Tibial nerve (tissue), 4 donors: ENCODE measurements at places on chromosomes 12 and 14. TPM values are rescaled to one million over a fixed set of nuclear protein-coding genes. Genes with fewer than 3 reads are reported as not detected.

DNA sequence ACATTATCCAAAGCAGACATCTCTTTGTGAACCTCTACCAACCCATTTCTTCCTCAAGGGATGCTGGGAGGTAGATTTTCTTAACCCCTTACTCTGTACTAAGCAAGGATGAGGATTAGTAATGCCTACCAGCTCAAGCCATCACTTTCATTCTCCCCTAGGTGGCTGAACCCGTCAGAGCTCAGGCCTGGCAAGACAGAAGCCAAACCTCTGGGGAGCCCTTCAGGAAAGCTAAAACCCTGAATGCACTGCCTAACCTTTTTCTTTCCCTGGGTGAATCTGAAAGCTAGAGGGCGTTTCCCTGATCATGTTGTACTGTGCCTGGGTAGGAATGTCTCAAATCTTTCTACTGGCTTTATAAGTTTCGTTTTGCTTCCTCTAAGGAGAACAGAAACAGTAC, 617.3 kb downstream of the RPL10L start:
- no peak for DNase-seq

DNA sequence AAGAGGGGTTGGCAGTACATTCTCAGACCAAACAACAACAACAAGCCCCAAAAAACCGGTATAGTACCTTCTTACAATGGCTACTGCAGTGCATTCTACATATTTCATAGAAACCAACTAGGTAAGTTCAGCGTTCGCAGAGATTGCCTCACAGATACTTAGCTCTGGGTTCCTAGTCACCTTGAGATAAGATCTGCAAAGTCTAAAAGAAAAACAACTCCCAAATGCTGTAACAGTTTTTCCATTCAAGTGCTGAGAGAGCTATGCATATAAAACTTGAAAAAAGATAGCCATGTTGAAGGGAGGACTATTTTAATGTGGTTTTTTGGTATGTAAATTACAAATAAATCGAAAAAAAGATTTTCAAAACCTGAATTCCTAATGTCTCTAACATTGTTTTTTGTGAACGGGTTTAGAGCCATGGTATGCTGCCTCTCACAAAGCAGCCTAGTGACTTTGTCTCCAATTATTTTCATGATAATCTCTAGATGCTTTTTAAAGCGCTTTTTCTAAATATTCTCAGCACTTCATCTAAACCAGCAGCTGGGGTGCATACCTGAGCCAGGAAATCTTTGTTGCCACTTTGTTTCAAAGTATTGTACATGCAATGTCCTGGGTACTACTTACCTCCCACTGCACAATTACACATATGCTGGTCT, 56.6 kb upstream of the CRACR2A start:
- no peak for DNase-seq

- no peak for DNase-seq
These were observed 27.3 kb downstream of the SLC25A47 start for GRCh38 chr14:100350276-100350926.

DNA sequence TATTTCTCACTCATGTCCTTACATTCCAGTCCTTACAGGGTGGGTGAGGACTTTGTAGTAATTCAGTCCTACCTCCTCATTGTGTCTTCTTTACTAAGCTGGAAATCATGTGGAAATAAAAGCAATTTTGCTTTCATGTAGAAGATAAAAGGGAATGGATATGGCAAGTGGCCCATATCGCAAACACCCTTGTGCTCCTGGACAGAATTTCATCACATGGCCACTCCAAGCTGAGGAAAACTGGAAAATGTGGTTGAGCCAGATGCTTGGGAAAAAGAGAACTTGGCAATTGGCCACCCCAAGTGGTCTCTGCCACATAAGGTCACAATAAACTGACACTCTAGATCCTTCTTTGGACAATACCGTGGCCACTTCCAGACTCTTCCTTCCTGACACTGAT, 64.2 kb upstream of the IFNG-AS1 start:
- DNase-seq = no peak

GRCh38 chr14:57999471-57999870, 133.6 kb upstream of the SLC35F4 start:
- DNase-seq = no peak

DNA sequence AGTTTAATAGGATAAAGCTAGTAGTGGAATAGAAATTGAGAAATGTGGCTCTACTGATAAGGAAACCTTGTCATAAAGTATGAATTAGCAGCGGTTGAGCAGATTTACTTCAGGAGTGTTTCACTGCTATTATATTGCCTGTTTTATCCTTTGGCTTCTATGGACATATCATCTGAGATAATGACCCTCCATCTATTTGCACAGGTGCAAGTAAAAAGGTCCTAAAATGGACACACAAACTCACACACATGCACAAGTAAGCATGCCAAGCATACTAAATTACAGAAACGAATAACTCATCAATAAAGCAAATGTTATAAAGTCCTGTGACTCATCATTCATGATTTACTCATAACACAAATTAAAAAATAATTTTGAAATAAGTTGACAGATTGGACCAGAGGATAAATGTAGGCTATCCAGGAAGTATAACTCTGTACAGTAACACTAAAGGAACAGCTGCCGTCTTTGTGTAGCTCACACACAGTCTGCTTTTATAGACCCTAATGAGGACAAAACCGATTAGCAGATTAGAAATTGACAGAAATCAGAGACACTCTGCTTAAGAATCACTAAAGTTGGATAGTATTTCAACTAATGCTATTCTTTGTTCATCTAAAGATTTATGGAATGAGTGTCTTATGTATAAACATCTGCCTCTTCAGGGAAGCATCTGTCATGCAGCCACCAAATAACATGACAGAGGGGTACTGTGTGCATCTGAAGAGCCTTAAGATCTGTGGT, 73.9 kb downstream of the SYT1 start:
- no peak for DNase-seq

DNA sequence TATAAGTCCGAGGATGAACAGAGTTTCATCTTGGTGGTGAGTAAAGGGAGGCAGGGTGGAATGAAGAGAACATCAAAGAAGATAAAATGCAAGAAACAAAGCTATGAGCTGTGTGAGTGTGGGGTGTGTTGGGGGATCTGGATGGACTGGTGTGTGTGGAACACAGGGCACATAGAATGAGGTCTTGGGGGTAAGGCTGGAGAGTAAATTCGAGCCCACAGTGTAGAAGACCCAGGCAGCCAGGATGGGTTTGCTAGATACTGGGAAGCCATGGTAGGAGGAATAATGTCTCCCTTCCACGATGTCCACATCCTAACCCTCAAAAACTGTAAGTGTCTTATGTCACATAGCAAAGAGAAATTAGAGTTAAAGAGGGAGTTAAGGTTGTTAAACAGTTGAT, 6.8 kb downstream of the KCNMB4 start:
- DNase-seq = no peak

DNA sequence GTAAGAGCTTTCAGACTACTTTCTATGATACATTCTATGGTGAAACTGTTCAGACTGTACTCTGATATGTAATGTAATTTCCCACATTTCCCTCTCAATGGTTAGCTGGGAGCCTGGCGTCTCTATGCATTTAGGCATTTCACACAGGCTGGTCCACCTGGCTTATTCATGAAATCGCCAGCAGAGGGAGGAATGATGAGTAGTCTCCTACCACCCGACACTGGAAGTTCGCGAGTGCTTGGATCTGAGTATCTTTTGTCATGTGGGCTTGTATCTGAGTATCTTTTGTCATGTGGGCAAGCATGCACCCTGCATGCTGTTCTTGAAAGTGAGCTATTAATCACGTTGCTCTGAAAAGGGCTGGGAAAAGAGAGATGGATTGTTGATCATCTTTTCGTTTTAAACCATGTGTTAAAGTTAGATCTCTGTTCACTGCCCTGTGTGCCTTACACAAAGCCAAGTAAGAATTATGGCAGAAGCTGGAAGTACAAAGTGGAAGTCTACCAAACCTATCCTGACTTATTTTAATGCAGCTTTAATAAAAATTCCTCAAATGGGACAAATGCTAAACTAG, 235.0 kb downstream of the ATP23 start:
- peak; percentile 8 for DNase-seq

DNA sequence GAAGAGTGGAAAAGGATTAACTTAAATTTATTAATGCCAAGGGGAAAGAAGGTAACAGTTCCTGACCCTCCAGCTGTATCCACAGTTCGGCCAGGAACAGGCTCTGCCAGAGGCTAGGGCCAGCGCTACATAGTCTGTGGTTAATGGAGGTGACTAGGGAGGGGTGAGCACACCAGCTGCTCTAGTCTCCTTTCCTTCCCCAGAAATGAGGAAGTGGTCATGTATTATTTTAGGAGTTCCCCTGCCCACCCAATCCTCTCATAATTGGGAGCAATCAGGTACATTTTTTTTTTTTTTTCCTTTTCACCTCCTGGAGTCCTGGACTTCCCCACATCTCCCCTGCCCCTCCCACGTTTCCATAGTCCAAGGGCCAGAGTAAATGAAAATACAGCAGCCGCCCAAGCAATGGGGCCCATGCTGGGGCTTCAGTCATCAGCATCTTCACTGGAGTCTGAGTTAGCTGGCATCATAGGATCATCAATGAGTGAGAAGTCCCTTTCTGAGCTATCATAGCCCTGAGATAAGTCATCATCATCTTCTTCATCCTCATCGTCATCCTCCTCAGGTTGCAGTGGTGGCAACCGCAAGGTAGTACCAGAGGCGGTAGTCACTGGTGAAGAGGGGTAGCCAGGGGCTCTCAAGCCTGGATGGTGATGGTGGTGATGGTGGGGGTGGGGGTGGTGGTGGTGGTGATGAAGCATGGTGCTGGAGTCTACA, 1.5 kb upstream of the SUPT16H start:
- DNase-seq = no peak

DNA sequence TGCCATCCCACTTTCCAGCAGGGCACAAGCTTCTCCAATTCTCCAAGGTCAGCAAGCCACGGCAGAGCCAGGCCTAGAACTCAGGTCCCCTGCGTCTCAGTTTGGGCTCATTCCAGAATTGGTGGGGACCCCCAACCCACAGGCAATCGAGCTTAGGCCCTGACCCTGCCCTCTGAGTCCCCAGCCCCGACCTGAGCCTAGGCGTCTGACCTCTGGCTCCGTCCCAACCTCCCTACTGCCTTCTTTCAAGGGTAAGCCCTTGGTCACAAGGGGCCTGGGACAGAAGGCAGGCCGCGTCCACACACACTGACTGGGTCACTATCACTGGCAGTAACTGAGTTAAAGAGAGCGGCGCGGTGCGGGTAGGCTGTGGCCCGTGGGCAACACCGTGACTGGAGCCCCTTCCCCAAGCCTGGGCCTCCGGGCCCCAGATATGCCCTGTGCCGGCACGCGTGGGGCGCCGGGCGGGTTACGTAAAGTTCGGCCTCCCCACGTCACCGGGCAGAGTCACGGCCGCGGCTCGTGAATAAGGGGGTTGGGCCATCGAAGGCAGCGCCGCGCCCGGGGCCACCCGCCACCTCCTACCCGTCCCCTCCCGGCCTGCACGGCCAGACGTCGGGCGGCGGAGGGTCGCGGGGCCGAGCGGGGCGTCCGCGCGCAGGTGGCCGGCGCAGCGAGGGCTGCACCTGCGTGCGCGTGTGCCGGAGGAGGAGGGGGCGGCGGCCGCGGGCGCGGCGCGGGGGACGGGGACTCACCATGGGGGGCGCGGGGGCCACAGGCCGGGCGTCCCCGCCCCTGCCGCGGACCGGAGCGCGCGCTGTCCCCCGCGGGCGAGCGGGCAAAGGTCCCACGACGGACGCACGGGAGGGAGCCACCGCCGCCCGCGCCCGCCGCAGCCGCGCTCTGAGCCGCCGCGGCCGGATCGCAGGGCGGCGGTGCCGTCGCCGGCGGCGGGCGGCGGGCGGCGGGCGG, 516 bp downstream of the ANKRD9 start:
- peak; percentile 42 for DNase-seq

DNA sequence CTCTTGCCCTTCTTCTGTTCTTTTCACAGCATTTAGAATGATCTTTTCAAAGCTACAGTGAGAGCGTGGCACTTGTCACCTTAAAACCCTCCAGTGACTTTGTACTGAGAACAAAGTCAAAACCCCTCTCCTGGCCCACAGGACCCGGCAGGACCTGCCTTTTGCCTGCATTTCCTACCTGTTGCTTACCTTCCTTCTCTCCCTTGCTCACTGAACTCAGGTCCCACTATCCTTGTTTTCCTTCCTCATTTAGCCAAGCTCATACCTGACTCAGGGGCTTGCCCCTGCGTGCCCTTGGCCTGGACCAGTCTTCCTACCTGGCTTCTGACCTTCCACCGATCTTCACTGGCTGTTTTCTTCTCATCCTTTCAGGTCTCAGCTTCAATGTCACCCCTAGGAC, 112.3 kb upstream of the PRMT8 start:
- DNase-seq = no peak

DNA sequence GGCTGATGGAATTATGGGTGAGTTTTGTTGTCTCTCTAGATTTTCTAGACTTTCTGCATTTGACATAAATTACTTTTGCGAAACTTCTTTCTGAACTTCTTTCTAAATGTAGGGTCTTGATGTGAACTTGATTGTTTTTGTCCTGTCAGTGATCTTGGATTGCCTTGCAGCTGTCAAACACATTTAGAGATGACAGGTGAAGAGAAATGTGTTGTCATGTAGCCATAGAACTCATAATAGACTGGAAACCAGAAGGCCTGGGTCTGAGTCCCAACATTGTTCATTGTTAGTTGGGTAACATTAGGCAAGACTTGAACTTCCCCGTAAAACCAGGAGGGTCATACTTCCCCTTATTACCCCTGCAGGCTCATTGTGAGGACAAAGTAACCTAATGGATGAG, 109.0 kb downstream of the LRIG3 start:
- no peak for DNase-seq

ZC3H14 gene
- 53.5 TPM for total RNA-seq

CNTN1 gene
- total RNA-seq = 18.0 TPM

SPTLC2 gene
- total RNA-seq = 28.6 TPM

HDAC7 gene
- 186 TPM for total RNA-seq
